ENCODE measurements at places on chromosomes 3 and 15. TPM values are rescaled to one million over a fixed set of nuclear protein-coding genes. Genes with fewer than 3 reads are reported as not detected.

DNA sequence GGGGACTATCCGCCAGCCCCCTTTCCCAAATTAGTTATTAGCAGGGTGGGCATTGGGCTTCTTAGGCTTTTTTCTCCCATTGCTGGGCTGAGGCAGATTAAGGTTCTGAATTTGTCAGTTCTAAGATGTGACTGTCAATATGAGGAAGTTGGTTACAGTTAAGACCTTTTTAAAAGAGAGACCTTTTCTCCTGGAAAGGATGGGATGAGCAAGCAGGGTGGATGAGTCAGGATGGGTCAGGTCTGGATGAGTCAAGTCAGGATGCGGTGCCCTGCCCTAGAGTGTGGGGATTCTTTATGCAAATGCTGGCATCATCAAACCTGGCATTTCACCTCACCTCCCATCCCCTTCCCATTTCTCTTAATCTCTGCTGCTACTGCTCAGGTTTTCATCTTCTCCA lies 1.9 kb downstream of the AEN start:
- DNase-seq: no peak

ELP6 gene
- total RNA-seq: 25.9 TPM

GRCh38 chr3:31384117-31384516 lies 148.6 kb upstream of the STT3B start:
- DNase-seq: no peak

KBTBD8 gene
- total RNA-seq: 1.9 TPM

- no peak for DNase-seq
Measured at GRCh38 chr15:81642451-81642990, 268.5 kb upstream of the TMC3 start.

DNA sequence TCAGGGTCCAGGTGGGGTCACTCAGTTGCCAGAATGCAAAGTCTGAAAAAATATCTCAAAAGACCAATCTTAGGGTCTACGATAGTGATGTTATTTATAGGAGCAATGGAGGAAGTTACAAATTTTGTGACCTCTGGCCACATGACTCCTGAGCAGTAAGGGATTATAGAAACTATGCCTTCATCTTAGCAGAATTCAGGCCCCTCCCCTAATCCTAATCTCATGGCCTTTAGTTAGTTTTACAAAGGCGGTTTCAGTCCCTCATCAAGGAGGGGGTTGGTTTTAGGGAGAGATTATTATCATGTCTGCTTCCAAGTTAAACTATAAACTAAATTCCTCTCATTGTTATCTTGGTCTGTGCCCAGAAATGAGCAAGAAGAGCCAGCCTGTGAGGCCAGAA lies 5.9 kb upstream of the DCP1A start:
- no peak for DNase-seq

CLDN1 gene
- total RNA-seq: 4.3 TPM

GRCh38 chr3:78736863-78737262 lies 1030.9 kb downstream of the ROBO1 start:
- no peak for DNase-seq

TMEM212 gene
- not detected for total RNA-seq

GRCh38 chr15:50051811-50052419 lies 67.1 kb downstream of the ATP8B4 start:
- no peak for DNase-seq

GRCh38 chr15:92656089-92656488 lies 514 bp upstream of the FAM174B start:
- DNase-seq: no peak

GRCh38 chr3:177476921-177477435 lies 279.7 kb upstream of the TBL1XR1 start:
- no peak for DNase-seq

DNA sequence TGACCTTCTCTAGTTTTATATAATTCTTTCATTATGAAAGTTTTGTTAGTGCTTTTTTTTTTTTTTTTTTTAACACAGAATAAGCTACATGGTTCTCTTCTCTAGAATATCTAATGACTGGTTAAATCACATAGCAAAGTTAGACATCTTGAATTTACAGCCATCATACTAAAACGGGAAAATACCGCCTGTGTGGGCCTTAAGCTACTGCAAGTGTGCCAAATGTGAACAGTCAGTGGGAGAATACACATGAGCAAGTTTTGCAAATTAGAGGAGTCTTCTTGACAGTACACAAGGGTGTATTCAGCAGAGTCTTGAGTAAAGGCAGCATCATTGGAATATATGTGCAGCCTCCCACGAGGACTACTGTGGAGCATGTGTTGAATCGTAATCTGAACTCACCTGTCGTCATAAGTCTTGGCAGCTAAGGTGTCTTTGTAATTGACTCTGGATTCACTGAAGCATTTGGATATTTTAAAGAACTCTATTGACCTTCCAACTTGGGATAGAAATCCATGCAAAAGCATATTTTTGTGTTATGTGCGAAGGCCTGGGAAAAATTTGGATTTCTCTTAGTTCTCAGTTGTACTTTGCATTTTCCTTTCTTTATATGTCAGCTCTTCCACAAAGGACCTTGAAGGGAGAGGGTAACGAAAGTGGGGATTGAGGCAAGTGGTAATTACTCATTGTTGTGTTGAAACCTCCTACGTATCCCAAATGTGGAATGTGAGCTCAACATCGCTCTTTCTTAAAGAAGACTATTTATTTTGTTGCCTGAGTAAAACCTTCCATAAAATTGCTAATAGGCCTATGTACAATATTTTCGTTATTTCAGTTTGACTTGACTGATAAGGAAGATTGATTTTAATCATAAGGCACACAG lies 117.4 kb downstream of the ATG7 start:
- DNase-seq: no peak

DNA sequence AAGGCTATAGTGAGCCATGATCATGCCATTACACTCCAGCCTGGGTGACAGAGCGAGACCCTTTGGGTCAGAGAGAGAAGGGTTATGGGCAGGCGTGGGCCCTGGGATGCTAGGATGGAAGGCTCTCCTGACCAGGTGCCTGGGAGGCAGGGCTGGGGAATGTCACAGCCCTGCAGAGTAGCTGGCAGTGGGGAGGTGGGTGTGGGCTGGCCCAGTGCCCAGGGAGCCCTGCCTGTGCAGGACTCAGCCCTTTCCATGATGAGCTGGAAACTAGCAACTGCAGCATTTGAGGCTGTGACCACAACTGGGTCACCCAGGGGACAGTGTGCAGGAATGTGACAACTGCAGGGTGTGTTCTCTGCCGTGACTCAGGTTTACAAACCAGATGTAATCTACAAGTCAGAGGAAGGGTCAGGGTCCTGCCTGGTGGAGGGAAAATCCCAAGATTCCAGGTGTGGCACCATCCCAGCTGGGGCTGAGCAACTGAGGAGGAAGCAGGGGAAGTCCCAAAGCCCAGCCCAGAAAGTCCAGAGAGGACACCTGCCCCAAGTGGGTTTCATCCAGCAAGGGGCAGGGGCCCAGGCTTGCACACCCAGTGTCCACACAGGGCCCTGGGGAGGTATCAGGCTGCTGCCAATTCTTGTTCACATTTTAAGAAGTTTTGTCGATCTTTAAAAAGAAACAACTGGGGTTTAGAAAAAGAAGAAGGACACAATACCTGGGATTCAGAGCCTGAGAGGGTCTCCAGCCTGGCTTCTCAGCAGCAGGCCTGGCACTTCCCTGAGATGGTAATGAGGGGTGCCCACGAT lies 45.5 kb downstream of the SLC28A1 start:
- DNase-seq: peak; percentile 77

DNA sequence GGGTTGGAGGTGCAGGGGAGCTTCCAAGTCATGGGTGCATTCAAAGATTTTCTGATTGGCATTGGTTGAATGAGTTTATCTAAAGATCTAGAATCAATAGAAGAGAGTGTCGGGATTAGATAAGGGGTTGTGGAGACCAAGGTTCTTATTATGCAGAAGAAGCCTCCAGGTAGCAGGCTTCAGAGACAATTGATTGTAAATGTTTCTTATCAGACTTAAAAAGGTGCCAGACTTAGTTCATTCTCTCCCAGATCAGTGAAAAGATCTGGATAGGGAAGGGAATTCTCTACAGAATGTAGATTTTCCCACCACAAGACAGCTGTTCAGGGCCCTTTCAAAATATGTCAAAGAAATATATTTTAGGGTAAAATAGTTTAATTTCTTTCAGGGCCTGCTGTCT lies 129.5 kb downstream of the LIPC start:
- no peak for DNase-seq

DNA sequence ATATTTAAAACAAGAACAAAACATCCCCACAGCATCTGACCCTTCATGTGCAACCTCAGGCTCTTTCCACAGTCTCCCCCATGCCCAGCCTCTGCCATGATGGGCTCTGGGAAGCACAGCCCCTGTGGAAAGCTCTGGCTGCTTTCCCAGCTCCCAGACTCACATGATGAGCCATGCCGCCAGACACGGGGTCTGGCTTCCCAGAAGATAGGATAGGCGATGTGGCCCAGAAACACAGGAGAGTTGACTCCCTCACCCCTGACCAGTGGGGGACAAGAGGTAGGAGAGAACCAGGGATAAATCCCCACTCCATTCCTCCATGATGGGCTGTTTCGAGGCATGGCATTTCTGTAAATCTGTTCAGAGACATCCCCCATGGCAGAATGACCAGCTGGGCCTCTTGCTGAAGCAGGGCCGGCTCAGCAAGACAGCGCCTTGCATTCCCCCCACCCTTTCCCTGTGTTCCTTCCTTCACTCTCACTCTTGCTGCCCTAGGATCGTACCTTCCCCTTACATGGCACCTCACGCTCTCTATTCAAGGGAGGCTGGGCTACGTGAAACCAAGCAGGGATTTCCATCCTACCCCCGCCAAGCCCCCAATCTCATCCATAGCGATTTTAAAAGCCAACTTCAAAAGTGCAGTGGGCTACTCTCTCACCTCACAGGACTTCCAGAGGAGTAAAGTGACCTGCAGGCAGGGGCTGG lies 192.4 kb downstream of the ABHD5 start:
- DNase-seq: no peak

DNA sequence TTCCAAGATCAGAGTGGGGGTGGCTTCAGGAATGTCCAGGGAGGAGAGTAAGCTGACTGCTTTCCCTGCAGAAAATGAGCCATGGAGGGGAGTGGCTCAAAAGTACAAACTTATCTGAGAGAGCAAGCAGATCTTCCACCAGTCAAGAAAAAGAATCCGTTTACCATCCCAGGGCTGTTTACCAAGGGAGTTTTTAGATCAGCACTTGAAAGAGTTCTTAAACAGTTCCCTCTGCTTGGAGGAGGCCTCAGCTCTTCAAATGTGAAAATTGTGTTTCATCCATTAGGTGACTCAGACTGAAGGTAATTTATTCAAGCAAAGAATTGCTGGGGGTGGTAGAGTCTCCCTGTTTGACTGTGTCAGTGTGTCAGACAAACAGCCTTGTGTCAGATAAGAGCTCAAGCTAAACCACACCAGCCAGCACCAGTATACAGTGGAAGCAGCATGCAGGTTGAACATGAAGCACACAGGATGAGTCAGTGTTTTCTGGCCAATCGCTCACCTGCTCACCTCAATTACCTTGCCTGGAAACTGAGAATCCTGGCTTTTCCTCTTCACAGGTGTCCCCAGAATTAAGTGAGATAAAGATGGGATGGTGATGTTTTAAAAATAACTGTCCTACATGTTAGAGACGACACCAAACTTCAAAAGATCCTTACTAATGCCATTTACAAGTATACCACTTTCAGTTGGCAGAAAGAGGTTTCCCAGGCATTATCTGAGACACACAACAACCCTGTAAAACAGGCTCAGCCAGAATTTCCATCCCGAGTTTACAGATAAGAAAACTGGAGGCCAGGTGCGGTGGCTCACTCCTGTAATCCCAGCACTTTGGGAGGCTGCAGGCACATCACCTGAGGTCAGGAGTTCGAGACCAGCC lies 21.7 kb downstream of the SH3BP5 start:
- DNase-seq: peak; percentile 42

- DNase-seq: no peak
Measured at GRCh38 chr3:149462581-149463011, 11.9 kb upstream of the TM4SF4 start.

DNA sequence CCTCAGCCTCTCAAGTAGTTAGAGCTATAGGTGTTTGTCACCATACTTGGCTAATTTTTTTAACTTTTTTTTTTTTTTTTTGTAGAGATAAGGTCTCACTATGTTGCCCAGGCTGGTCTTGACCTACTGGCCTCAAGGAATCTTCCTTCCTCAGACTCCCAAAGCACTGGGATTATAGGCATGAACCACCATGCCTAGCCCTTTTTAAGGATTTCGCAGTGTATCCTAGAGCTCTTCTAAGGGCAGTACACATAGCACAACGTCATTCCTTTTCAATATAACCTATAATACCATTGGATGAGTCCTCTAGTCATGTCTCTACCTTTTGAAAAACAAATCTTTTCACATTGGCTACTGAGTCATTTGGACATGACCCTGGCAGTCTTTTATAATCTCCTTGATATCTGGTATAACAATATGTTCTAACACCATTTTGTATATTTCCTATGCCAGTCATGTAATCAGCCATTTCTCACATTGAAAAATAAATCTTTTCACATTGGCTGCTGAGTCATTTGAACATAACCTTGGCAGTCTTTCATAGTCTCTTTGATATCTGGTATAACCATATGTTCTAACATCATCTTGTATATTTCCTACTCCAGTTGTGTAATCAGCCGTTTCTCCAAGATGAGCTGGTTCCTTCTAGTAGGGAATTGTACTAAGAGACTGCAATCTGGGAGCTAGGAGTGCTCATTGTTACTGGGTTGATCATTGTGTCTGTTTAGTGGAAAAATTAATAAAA lies 944.7 kb downstream of the MCTP2 start:
- DNase-seq: no peak

- no peak for DNase-seq
Measured at GRCh38 chr15:52943746-52944145, 153.6 kb upstream of the ONECUT1 start.

DNA sequence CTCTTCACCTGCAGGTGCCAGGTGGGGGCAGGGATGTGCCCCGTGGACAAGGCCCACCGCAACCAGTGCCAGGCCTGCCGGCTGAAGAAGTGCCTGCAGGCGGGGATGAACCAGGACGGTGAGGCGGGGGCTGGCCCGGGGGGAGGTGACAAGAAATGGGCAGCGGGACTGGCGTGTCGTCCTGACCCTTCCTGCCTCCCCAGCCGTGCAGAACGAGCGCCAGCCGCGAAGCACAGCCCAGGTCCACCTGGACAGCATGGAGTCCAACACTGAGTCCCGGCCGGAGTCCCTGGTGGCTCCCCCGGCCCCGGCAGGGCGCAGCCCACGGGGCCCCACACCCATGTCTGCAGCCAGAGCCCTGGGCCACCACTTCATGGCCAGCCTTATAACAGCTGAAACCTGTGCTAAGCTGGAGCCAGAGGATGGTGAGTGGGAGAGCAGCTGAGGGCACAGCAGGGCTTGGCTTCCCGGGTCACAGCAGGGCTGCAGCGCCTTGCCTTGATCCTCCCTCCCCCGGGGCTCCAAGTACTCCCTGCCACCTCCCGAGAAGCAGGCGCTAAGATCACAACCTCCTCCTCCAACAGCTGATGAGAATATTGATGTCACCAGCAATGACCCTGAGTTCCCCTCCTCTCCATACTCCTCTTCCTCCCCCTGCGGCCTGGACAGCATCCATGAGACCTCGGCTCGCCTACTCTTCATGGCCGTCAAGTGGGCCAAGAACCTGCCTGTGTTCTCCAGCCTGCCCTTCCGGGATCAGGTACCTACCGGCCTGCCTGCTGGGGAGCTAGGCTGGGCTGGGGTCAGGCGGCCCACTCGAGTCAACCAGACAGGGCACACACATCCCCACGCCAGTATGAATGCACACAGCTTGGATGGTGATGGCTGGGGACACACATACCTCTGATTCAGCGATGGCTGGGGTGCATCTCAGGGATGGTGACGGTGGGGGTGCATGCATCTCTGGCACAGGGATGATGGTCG lies 1.7 kb downstream of the NR2E3 start:
- no peak for DNase-seq

- no peak for DNase-seq
Measured at GRCh38 chr3:113226491-113226890, 15.1 kb downstream of the BOC start.

- DNase-seq: no peak
Measured at GRCh38 chr15:95261546-95261945, 1030.2 kb downstream of the MCTP2 start.

GRCh38 chr3:191378142-191378812 lies 48.0 kb upstream of the UTS2B start:
- no peak for DNase-seq

Measured in mucosa of descending colon (tissue), 3 donors.